Brain microvascular endothelial cell (primary cell): ENCODE measurements at places on chromosomes 13 and 19.

GRCh38 chr19:54465426-54466109 lies 2.0 kb upstream of the LENG9 start:
- DNase-seq = no peak

GRCh38 chr19:1007399-1008251 lies 7.4 kb downstream of the GRIN3B start:
- no peak for DNase-seq

DNA sequence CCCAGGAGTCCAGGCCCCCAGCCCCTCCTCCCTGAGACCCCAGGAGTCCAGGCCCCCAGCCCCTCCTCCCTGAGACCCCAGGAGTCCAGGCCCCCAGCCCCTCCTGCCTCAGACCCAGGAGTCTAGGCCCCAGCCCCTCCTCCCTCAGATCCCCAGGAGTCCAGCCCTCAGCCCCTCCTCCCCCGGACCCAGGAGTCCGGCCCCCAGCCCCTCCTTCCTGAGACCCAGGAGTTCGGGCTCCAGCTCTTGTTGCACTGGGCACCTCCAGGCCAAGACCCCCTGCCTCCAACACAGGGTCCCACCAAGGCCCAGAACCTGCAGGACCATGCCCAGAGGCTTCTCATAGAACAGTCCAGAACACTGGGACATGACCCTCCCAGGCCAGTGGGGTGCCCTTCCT lies 3.8 kb downstream of the ERCC1 start:
- DNase-seq = no peak

DNA sequence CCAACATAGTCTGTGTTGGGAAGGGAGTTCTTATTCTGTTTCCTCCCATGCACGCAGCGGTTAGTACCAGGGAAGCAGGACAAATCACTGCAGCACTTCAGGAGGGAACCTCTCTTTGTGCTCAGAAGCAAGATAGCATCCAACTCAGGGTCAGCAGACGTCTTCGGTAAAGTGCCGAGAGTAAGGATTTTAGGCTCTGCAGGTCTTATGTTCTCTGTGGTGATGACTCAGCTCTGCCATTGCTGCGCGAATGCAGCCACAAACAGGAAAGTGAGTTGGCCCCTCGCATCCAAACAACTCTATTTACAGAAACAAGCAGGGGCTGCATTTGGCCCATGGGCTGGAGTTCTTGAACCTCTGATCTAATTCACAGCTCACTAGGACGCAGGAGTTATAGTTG lies 122.1 kb upstream of the SPATA13 start:
- peak; percentile 53 for DNase-seq

DNA sequence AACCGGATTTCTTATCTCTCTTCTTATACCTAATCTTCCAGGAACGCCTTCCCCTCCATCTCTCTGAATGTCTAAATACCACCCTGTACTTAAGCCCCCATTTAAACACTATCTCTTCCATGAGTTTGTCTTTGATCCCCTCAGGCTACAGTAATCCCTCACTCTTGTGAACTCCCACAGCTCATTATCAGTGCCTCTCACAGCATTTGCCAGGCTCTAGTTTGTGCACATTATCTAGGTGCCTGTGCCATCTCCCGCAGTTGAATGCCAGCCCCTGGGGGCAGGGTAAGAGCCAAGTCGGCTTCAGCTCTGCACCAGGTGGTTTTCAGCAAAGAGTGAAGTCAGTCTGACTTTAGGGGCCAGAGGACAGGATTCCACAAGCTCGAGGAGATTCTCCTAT lies 71.4 kb downstream of the FREM2 start:
- DNase-seq = no peak

- no peak for DNase-seq
These were observed 199.7 kb downstream of the IRS2 start for GRCh38 chr13:109586509-109587346.

GRCh38 chr13:51802631-51803418 lies 1.1 kb downstream of the DHRS12 start:
- no peak for DNase-seq

DNA sequence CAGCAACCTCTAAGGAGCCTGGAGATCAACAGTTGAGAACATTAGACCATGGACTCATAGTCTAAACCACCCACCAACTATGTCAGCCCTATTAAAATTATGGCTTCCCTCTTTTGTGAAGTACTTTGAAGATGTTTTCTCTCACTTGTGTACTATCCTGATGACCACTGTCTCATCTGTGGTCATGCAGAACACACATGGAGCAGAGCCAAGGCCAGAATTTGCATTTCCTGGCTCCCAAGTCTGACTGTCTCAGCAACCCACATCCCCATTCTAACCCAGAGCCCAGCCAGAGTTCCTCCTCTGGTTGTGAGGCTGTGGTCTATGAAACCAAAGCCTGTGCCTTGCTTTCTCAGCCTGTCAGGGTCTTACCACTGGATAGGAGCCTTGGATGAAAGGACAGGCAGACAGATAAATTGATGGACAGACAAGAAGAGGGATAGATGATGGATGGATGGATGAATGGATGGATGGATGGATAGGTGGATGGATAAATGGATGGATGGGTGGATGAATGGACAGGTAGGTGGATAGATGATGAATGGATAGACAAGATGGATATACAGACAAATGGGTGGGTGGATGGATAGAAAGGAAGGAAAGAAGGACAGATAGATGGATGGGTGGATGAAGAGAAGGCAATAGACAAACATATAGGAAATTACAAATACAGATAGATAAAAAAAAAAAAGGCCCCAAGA lies 35.4 kb downstream of the ZNF557 start:
- no peak for DNase-seq

- no peak for DNase-seq
These were observed 33.2 kb upstream of the PEPD start for GRCh38 chr19:33554821-33555220.

DNA sequence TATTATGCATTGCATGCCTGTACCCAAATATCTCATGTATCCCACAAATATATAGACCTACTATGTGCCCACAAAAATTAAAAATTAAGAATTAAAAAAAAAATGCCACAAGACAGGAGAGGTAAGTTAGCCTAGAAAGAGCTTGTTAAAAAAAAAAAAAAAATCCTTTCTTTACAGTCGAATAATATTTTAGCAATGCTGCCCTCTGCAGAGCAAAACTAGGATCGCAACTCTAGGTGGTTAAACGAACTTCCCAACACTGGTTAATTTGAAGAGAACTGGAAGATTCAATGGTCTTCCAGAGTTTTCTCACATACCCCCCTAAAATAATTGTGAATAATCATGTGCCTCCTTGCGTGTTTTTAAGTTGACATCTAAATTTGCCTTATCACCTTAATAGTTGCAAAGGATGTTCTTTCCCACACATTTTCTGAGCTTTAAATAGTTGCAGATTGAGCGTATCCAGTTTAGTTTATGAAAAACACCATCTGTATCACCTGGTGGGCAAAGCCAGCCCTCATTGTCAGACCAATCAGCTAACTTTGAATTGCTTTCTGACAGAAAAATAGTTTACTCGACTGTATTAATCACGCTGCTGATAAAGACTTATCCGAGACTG lies 47.4 kb upstream of the RCBTB2 start:
- DNase-seq = peak; percentile 53

DNA sequence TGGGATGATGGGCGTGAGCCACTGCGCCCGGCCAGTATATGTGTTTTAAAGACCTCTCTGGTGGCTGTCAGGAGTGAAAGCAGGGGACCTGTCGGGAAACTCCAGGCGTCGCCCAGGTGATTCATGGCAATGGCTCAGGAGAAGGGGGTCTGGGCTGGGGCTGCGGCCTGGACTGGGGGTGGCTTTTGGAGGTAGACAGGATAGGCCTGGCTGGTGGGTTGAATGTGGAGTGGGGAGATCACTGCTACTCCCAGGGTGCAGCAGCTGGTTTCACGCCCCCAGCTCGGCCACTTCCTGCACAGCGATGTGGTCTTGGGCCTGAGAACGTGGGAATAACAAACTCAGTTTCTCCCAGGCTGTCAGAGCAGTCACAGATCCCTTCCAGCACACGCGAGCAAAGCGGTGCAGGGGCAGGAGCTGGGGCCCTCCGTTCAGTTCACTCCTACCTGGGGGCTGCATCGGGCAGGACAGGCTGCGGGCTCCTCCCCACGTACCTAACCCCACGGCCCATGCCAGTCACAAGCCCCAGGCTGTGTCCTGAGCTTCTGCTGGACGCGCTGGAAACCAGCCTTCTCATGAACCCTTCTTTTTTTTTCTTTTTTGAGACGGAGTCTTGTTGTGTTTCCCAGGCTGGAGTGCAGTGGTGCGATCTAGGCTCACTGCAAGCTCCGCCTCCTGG lies 18.9 kb downstream of the KDM4B start:
- DNase-seq = no peak

DNA sequence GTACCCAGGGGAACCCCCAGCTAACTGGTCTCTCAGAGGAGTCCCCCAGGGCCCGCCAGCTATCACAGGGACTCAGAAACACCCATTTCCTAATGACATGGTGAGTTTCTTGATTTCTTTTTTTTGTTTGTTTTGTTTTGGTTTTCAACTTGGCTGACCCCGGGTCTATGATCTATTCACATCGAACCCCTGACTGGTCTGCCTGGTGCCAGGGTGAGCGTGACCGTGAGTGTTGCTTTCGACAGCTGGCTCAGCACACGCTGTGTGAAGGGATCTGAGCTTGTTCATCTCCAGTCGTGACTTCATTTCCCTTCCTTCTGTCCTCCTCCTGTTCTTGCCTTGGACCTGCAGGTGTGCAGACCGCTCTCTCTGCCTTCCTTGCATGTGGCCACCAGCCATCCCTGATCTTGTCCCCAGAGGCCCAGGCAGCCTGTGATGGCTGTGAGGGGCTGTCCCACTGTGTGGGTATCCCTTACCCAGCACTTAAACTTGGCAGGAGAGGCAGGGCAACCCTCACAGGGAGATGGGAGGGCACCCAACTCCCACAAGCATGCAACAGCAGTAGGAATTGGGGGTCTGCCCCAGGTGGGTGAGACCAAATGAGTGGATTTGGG lies 26.2 kb downstream of the TMEM161A start:
- DNase-seq = no peak

GRCh38 chr19:50873056-50873455 lies at the start of gene KLK2:
Gene KLK2 (plus strand): TSS chr19:50873439. CDS start chr19:50873474, 35 bp downstream.
- no peak for DNase-seq

- DNase-seq = no peak
These were observed 5.4 kb downstream of the LMTK3 start for GRCh38 chr19:48506138-48506733.

DNA sequence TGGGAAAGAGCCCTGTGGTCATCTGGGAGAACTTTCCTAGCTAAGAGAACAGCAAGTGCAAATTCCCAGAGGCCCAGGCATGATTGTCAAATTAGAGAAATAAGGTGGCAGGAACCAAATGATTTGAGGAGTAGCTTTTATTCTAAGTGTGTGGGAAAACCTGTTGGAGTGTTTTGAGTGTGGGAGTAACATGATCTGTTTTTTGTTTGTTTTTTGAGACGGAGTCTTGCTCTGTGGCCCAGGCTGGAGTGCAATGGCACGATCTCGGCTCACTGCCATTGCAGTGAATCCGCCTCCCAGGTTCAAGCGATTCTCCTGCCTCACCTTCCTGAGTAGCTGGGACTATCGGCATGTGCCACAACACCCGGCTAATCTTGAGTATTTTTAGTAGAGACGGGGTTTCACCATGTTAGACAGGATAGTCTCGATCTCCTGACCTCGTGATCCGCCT lies 2.4 kb downstream of the SAE1 start:
- no peak for DNase-seq

- DNase-seq = no peak
These were observed 23.5 kb downstream of the LGALS16 start for GRCh38 chr19:39679056-39679790.

- DNase-seq = no peak
These were observed 7.8 kb upstream of the ZNF14 start for GRCh38 chr19:19740755-19741154.

DNA sequence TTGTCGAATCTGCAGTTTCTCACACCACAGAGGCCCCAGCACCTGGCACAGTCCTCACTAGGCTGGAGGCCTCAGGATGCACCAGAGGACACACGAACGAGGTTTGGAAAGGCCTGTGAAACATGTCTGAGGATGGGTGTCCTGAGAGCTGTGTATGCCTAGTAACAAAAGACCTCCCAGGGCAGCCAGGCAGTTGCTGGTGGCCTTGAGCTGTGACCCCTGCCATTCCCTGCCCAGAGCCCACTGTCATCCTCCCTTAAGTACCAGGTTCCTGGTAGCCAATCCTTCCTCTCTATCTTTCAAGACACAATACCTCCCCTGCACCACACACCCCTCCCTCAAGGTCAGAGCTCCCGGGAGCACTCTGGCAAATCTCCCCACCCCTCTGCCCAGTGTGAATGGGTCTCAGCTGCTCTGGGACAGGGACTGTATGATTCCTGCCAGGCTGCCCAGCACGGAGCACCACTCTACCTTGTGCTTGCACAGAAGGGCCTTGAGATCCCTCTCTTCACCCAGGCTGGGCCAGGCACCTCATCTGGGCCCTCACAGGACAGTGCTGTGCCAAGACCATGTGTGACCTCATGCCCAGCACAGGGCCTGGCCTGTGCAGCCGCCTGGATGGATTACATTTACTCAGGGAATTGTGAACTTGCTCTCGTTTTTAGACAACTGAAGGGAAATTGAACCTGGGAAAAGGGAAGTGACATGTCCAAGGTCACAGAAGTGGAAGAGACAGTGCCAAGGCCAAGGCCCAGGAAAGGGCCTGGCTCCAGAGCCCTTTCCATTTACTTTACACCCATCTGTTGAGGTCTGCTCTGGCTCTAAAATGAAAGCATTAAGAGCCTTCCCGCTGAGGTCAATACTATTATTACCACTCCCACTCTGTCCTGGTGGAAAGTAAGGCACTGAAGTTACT lies 2.2 kb downstream of the ZNF787 start:
- DNase-seq = no peak

DNA sequence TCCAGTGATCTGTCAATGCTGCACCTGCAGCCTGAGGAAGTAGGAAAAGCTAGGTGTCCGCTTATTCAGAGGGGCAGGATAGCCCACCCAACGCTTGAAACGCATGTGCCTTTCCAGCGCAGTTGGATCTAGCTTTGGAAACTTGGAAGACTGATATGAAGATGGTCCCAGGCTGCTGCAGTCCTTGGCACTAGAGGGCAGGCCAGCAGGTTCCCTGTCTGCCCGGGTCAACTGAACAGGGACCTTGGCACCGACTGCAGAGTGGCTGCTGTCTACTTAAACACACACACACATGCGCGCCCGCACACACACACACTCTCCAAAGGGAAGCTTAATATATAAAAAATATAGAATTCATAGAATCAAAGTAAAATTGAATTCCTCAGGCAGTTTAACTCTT lies 100.0 kb downstream of the TSHZ3 start:
- DNase-seq = no peak

DNA sequence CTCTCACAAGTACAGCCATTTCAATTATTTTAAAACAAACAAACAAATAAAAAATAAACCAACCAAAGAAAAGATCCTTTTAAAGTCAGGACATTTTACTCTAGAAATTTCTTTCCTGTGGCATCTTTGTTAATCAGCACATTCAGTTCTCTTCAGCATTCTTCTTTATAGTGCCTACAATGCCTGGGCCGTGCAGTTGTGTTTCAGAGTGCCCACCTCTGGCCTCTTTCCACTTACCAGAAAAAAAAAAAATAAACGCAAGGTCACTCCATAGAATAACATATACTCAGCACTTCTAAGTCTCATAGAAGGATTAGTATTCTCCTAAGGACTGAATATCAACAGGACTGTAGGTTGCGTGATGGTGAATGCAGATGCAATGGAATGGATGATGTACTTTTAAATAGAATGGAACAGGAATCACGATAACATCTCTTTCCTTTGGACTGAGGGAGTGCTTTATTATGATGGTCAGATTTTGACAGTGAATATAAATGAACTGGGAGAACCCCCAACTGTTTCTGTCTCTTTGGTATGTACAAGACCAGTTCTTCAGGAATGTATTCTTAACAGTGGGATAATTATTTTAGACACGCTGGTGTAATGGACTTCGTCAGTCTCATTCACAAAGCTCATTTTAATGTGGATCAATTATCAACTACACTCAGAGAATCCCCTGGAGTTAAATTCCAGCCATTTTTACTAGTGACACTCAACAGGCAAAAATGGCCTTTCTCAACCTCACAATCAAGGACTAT lies 125.0 kb upstream of the NBEA start:
- no peak for DNase-seq
